ENCODE measurements at places on chromosomes 16 and 17.

DNA sequence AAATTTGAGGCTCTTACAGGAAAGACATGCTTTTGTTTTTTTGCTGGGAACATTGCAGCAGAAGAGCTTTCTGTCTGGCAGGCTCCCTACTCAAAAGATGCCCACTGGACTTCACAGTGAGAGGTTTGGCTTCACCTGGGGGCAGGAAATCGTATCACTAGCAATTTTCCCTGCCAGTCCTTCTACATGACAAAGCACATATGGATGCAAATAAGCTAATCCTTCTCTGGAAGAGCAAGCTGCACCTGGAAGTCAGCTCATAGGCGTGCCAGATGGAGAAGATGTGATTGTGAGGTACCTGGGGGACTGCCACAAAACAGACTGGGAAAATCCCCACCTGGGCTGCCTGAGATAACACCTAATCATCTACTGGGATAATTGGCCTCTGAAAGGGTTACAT lies 195.0 kb upstream of the CPHXL start:
- no peak for DNase-seq

- DNase-seq: no peak
Measured at GRCh38 chr17:36880268-36880905, 56.9 kb upstream of the LHX1 start.

GRCh38 chr17:178292-179065 lies 3.0 kb downstream of the DOC2B start:
- no peak for DNase-seq

DNA sequence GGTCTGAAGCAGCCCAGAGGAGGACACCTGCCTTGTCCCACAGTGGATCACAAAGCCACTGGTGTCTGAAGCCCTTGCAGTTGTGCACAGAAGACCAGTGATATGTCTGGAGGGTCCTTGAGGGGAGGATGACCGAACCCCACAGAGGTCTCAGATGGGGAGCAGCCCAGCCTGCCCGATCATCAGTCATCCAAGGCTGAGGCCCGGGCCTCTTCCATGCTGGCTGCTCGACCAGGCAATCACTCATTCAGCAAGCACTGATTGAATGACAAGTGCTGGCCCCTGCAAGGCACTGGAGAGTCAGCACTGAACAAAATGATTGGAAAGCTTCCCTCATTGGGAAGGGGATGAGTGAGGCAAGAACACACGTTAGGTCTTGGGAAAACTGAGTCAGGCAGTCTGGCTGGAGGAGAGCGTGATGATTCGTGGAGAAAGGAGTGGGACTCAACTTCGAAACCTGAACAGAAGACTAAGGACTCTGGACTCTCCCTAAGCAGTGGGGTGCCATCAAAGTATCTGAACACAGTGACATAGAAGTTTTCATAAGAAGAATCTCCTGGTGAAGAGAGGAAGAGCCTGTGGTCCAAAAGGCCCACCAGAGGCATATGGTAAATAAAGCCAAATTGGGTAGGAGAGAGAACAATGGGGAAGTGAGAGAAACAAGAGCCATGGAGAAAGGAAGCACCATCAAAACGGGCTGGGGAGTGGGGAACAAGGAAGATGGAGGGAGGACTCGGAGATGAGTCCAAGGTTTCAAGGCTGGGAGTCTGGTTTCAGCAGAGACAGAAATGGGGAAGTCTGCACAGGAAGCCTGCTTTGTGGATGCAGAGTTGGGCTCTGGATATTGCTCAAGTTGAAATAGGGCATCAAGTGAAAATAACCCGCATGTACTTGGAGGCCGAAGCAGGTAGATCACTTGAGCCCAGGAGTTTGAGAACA lies 10.2 kb downstream of the PIK3R5 start:
- DNase-seq: no peak

Data from HCT116 (cell line).